A549 treated with RU486 at 1 μM for 4 hours (cell line): ENCODE measurements at places on chromosomes 7 and 10. TPM values are rescaled to one million over a fixed set of nuclear protein-coding genes. Genes with fewer than 3 reads are reported as not detected.

The WBP1L gene
- 19.0 to 27.7 TPM (median 25.7 TPM) in 5 replicates for total RNA-seq

The CTAGE4 gene
- 0.05 TPM in 1 of 5 replicates, not detected in the others for total RNA-seq

The PROSER2 gene
- 31.5 to 49.4 TPM (median 44.1 TPM) in 5 replicates for total RNA-seq

The TMEM273 gene
- total RNA-seq = not detected in 5 replicates

The CALN1 gene
- not detected in 5 replicates for total RNA-seq

The PNLIPRP1 gene
- total RNA-seq = not detected in 5 replicates

The ANKRD2 gene
- total RNA-seq = 2.8 to 6.8 TPM (median 4.4 TPM) in 5 replicates

The RAB11FIP2 gene
- 3.1 to 15.5 TPM (median 9.2 TPM) in 5 replicates for total RNA-seq

The TMEM178B gene
- 1.1 to 1.7 TPM (median 1.4 TPM) in 5 replicates for total RNA-seq

The GATA3 gene
- total RNA-seq = 4.0 to 6.6 TPM (median 5.3 TPM) in 5 replicates
